NCI-H460 (cell line): ENCODE measurements at places on chromosomes 5 and 9. TPM values are rescaled to one million over a fixed set of nuclear protein-coding genes. Genes with fewer than 3 reads are reported as not detected.

DNA sequence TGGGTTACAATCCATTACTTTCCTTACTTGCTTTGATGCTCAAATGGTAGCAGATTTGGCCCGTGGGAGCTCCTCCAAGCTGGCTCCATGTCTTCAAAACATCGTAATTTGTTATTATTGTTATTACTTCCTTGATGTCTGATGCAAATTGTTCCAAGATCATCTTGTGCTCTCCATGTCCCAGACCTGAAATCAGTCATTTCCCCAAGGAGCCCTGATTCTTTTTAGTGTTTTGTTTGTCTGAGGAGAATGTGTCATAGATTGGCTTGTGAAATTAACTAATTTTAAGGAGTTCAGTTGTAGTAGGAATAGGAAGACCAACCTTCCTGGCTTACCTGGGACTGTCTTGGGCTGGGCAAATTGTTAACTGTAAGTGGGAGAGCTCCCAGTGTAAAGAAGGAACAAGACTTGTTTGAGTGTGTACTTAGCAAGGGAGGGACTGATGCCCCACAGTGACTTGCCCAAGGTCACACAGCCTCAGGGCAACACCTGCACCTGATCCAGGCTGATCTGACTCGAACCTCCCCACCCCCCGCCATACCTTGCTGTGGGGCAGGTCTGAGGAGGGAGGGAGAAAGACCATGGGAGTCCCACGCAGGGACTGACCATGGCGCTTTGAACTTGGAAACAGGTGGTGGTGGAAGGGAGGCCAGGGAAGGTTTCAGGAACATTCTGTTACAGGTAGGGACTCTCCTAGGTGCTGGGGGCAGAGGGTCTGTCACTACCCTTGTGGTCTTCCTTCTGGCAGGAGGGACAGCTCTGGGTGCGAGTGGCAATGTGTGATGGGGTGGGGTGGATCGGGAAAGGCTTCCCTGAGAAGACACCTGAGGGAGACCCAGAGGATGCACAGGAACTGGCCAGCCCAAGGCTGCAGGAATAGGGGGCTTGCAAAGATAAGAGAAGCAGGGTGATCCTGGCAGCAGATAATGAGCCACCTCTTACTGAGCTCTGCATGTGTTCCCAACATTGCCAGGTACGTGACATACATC lies 2.7 kb upstream of the BICD2 start:
- DNase-seq = no peak

DNA sequence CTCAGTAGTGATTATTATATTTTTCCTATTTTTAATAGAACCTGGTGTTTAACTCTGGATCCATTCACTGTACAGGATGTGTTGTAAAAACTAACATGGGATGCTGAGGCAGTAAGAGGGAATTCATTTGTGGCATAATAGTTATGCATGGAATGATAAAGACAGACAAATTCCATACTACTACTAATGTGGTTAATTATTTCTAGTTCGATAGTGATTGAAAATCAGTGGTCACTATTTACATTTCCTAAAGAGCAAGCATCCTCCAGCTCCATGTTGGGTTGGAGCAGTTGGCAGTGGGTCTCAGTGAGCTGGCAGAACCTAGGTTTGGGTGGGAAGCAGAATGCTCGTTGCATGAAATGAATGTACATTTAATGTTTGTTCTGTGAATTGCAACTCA lies 122.6 kb downstream of the SAXO1 start:
- DNase-seq = no peak

The EQTN gene
- total RNA-seq = not detected in 2 replicates

DNA sequence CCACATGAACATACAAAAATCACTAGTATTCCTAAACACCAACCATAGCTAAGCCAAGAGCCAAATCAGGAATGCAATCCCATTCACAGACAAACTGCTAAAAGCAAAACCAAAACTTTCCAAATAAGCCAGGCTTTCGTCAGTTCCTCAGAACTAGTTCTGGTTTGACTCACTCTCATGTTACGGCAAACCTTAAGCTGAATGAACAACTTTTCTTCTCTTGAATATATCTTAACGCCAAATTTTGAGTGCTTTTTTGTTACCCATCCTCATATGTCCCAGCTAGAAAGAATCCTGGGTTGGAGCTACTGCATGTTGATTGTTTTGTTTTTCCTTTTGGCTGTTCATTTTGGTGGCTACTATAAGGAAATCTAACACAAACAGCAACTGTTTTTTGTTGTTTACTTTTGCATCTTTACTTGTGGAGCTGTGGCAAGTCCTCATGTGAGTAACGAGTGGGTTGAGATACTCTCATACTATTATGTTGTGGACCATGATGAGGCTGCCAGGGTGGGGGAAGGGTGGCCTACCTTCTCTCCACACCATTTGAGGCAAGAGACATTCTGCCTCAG lies at the start of gene PDCD1LG2:
Gene PDCD1LG2 (plus strand): TSS at position 172 of the 572 bp plus-strand sequence. CDS start 12,016 bp downstream, outside the sequence.
- DNase-seq = peak; percentile 50

The GCNT4 gene
- 0.06 and 0.22 TPM in 2 replicates for total RNA-seq

GRCh38 chr9:32067261-32067660 lies 317.2 kb upstream of the ACO1 start:
- DNase-seq = no peak

The GKAP1 gene
- total RNA-seq = 4.4 and 6.8 TPM in 2 replicates

- DNase-seq = no peak
Observed at GRCh38 chr5:100026606-100027005, 508.6 kb upstream of the FAM174A start.

GRCh38 chr5:139955616-139956273 lies 87.4 kb downstream of the NRG2 start:
- DNase-seq = no peak

The OR1Q1 gene
- total RNA-seq = not detected in 2 replicates

- no peak for DNase-seq
Observed at GRCh38 chr9:95061916-95062595, 255.5 kb downstream of the FANCC start.

The RANBP17 gene
- 11.7 and 11.9 TPM in 2 replicates for total RNA-seq

GRCh38 chr5:140246378-140247122 lies 56.4 kb downstream of the PFDN1 start:
- DNase-seq = no peak

DNA sequence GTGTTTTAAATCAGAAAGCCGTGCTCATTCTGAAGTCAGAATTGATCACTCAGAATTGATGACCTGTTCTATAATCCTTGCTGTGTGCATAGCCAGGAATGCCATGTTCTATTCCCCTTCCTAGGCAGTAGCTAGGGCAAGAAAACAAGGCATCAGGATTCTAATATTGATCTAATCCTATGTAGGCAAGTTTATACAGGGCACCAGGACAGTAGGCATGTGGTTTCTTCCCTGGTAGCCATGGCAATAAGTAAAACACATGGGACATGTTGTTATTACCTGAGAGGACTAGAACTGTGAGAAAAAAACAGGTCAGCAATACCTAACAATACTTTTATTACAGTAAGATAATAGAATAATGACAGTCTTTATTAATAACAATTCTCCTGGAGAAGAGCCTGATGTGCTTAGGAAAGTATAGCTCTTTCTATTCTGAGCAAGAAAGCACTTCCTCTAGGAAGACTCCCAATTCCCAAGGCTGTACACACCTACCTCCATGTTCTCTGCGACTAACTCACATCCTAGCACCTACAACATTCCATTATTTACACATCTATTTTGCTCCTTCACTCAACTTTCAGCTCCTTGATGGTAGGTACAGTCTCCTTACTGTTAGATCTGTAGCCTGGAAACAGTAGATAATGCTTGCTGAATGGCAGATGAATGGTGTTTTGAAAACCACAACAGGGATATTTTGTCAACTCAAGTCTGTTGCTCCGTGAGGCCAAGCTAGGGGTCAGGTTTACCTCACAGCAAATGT lies 70.8 kb downstream of the STX17 start:
- no peak for DNase-seq

- DNase-seq = no peak
Observed at GRCh38 chr9:36940500-36940853, 93.6 kb downstream of the PAX5 start.

- DNase-seq = no peak
Observed at GRCh38 chr9:72371151-72371550, 6.1 kb upstream of the ZFAND5 start.

- DNase-seq = no peak
Observed at GRCh38 chr5:97728920-97729319, 545.9 kb upstream of the RIOK2 start.

DNA sequence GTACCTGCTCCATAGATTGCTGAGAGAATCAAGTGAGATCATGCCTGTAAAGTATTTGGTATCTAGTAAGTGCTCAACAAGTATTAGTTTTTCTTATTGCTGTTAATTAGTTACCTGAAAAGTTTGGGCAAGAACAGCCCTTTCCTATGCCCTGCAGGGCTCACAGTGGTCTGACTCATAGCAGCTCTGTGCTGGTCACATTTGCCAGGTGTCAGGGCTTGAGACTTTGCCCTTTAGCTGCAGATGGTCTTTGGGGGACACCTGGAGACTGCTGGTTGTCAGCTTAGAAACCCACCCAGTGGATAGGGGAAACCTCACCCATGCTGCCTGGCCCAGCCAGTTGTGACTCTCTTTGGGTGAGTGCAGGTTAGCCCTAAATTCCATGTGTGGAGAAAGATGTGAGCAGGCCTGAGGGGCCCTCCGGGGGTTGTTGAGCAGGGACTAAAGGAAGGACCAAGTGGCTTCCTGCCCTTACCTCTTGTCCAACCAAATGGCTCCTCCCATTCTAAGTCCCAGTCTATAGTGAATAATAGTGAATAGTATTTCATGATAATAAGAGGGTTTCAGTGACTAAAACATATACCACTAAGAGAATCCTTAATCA lies 9.0 kb downstream of the COL27A1 start:
- no peak for DNase-seq

The PCDHB1 gene
- total RNA-seq = 0.03 TPM in 1 of 2 replicates, not detected in the other

GRCh38 chr5:155258161-155258560 lies 244.6 kb downstream of the KIF4B start:
- DNase-seq = no peak

DNA sequence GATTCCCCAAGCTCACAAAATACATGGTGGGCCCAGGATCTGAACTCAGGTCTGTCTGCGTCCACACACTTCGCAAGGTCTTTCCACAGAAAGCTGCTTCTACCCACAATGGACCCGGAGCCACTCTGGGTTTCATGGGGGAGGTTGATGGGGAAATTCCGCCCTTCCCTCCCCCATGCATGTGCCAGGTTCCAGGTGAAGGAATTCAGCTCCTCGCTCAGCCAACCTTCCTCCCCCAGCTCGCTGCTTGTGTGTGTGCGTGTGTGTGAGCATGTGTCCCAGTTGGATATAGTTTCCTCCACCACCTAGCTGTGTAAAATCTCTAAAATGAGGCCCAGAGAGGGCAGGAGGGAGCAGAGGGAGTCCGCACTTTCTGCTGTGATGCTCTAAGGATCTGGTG lies 1.0 kb downstream of the PTGS1 start:
- no peak for DNase-seq

- no peak for DNase-seq
Observed at GRCh38 chr9:108193026-108193710, 662.6 kb downstream of the ACTL7B start.

GRCh38 chr9:98260635-98261034 lies 5.2 kb upstream of the TBC1D2 start:
- no peak for DNase-seq

DNA sequence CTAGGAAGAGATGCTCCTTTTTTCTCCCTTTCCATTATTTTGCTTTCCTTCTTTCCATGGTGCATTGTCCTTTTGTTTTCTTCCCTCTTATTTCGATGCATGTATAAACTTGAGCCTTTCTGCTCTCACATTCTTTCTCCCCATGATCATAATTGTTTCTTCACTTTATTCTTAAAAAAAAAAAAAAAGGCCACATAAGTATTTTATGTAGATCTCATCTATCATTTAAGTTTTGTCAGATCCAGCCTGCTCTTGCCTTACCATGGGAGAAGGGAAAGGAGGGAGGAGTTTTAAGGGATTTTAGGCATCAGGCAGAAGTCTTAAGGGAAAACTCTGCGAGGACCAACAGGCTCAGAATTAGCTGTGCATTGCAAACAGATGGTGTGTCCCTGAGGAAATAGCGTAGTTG lies 11.1 kb downstream of the TGFBR1 start:
- DNase-seq = no peak

DNA sequence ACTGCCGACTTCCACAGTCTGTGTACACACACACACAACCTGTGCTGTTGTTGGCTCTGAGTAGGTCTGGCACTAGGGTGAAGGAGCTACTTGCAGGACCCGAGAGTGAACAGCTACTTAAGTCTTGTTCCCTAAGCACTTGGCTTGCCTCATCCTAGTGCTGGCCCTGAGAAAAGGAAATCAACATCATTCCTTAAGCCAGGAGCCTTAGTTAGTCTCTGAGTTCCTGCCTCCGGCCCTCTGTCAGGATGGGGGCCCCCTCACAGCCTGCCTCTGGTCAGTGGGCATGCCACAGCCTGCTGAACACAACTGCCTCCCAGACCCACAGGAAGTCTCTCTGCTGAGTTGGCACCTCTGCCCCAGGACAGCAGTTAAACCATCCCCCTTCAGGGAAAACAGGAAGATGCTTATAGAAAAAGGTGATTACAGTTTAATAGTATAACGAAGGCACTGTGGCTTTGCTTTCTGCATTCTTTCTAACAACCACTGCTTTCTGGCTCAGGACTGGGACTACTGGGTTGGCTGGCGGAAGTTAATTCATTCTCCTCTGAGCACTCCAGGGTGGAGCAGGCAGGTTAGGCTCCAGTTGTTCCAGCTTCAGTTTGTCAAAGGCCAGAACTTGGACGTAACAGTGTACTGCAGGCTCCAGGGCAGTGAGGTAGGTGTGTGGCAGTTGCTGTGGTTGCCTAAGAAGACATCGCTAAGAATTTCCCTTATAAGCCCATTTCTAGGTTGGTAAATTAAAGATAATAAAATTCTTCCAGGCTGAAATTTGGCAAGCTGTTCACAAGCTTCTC lies 2.8 kb downstream of the MAMDC2 start:
- no peak for DNase-seq

DNA sequence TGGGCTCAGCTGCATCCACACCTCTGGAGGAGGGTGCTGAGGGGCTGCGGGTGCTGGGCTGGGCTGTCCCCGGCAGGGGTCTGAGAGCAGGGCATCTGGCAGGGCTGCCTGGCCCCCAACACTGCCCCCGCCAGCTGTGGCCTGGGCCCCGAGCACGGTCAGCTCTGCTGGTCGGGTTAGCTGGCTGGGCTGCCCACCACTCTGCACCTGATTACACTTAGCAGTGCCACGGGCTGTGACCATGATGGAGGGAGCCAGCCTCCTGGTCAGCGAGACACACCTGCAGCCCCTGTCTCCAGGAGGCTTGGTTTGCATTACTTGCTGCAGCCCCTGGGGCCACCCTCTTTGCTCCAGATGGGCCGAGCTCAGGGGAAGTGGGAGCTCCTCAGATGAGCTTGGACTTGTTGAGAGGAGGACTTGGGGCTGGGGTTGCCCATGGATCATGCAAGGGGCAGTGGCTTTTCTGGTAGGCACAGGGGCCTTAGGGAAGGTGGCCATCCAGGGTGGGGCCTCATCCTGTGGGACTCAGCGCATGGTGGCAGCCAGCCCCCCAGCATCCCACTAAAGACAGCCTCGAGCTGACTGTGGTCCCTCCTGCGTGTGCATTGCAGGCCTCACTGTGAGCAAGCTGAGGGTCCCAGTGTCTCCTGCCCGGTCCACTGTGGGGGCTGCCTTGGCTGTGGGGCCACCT lies 132.0 kb upstream of the FAM120A start:
- no peak for DNase-seq

GRCh38 chr9:4116071-4116581 lies 183.7 kb downstream of the GLIS3 start:
- DNase-seq = no peak
